ENCODE measurements at places on chromosomes 16 and 17.

GRCh38 chr17:647324-648197 lies 67.1 kb downstream of the VPS53 start:
- DNase-seq, result no peak

- DNase-seq, result no peak
Observed at GRCh38 chr16:56399486-56399885, 25.9 kb downstream of the AMFR start.

DNA sequence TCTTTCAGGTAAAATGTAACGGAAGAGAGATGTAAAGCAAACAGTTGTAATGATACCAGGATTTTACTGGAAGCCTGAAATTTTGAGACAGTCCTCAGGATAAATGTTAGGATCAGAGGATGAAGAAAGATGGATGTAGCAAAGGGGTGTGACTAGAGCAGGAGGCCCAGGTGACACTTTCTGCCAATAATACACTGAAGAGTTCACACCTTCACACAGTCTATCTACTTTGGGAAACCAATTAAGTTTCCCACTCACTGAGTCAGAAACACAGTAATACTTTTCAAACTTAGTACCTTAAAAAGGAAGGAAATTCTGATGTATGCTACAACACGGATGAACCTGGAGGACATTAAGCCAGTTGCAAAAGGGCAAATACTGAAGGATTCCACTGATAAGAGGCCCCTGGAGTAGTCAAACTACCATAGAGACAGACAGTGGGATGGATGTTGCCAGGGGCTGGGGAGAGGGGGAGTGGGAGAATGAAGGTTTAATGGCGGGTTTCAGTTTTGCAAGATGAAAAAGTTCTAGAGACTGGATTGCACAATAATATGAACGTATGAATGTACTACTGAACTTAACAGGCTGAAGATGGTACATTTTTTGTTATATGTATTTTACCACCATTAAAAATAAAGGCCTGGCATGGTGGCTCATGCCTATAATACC lies 62.3 kb downstream of the CYTH1 start:
- DNase-seq, result no peak

- DNase-seq, result no peak
Observed at GRCh38 chr17:34383216-34383615, 20.2 kb upstream of the CCL1 start.

GRCh38 chr17:33939959-33940358 lies 315.1 kb upstream of the CCL2 start:
- DNase-seq, result no peak

GRCh38 chr17:36597226-36597625 lies 4.2 kb upstream of the MRM1 start:
- no peak for DNase-seq

DNA sequence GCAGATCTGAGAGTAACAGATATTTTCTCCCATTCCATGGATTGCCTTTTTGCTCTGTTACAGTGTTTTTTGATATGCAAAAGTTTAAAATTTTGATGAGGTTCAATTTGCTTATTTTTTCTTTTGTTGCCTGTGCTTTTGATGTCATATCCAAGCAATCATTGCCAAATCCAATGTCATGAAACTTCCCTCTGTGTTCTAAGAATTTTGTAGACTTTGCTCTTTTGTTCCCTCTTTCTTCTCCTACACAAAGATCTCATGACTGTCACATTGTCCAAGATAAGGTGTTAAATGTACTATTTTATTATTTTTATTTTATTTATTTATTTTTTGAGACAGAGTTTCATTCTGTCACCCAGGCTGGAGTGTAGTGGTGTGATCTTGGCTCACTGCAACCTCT lies 18.9 kb upstream of the KCNH6 start:
- no peak for DNase-seq

DNA sequence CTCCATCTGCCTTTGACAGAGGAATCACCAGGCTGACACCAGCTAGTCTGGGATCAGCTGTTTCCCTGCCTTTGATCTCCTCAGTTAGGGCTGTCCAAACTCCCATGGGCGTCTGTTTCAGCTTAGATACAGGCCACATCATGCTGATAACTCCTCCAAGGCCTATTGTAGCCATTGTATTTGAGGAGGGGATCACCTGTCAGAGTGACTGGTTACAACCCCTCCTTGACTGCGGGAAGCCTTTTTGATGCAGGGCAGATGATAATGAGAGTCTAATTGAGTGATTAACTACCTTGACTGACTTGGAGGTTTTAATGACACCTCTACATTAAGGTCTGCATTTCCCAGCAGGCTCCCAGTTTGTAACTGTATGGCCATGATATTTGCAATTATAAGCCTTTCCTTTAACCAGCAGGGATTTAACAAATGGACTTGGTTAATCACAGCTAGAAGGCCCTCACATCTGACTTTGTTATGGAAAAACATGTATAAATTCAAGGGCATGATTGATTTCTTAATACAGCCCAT lies 863.5 kb downstream of the KCNJ2 start:
- no peak for DNase-seq

DNA sequence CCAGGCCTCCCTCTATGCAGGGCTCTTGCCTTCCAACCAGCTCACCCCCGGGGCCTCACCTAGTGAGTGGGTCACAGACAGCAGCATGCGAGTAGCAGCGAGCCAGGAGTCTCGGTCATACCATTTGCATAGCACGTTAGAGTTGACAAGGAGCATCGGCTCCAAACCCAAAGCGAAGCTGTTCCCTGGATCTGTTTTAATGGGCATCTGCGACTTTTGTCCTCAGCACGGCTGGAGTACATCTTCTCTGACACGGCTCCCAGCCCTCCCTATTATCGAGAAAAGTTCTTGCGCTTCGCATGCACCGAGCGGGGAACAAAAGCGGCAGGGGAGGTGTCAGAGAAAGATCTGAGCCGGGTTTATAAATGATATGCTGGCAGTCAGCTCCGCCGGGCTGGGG lies 253.3 kb downstream of the MAF start:
- DNase-seq, result no peak

DNA sequence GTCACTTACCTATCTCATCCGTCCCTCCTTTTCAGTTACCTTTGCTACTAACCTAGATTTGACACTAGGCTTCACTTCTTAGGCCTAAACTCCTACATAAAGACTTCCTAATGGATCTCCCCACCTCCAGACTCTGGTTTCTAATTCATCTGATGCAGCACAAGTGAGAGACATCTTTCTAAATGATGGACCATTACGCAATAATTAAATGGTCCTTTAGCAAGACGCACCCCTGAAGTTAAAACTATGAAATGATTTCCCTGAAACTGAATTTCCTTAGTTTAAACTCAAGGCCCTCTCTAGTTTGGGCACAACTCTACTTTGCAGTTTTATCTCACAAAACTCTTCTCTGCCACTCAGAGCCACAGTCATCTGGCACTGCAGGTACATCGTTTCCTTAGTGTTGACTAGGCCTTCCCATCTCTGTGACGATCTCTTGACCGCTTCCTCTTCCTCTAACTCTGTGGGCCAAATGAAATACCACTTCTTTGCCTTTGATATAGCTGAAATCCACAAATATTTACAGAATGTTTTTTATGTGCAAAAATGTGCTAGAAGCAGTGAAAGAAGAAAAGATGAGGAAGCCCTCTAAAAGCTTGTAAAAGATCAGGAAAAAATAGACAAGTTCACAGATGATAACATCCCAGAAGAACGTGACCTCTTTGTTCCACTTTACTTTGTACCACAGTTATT lies 3.3 kb downstream of the SYNRG start:
- DNase-seq, result peak; percentile 13

GRCh38 chr16:68022278-68022727 lies 729 bp downstream of the DDX28 start:
- no peak for DNase-seq

GRCh38 chr17:37842401-37842800 lies 81.8 kb upstream of the TBC1D3K start:
- DNase-seq, result no peak

DNA sequence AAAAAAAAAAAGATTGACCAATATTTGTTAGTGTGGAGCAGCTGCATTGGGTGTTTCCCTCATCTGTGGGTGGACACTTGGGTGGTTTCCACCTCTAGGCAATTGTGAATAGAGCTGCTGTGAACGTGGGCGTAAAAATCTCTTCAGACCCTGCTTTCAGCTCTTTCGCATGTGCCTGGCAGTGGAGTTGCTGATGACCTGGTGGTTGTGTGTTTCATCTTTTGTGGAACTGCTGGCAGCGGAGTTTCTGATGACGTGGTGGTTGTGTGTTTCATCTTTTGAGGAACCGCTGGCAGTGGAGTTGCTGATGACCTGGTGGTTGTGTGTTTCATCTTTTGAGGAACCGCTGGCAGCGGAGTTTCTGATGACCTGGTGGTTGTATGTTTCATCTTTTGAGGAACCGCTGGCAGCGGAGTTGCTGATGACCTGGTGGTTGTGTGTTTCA lies 21.4 kb downstream of the ZC3H18 start:
- no peak for DNase-seq

DNA sequence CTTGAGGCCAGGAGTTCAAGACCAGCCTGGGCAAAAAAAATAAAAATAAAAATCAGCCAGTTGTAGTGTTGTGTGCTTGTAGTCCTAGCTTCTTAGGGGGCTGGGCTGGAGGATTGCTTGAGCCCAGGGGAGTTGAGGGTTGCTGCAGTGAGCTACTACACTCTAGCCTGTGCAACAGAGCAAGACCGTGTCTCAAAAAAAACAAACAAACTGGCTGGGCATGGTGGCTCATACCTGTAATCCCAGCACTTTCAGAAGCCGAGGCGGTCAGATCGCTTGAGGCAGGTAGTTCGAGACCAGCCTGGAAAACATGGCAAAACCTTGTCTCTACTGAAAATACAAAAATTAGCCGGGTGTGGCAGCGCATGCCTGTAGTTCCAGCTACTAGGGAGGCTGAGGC lies 4.9 kb upstream of the UBALD2 start:
- DNase-seq, result no peak

GRCh38 chr17:40108970-40109824 lies 8.8 kb upstream of the NR1D1 start:
- no peak for DNase-seq

DNA sequence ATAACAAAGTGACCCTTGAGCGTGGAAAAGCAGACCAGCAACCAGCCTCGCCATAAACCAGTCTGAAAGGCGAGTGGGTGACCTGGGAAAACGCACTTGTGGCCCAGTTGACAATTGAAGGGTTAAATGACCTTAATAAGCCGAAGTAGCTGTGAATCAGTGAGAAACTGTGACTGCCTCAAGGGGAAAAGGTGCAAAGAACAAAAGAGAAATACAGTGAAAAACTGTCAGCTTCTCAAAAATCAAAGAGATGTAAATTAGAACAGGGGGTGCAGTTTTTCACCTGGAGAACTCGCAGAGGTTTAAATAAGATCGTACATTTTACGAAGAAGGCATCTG lies 124.1 kb downstream of the CMIP start:
- no peak for DNase-seq

GRCh38 chr17:9544221-9544620 lies 31.4 kb downstream of the STX8 start:
- no peak for DNase-seq

DNA sequence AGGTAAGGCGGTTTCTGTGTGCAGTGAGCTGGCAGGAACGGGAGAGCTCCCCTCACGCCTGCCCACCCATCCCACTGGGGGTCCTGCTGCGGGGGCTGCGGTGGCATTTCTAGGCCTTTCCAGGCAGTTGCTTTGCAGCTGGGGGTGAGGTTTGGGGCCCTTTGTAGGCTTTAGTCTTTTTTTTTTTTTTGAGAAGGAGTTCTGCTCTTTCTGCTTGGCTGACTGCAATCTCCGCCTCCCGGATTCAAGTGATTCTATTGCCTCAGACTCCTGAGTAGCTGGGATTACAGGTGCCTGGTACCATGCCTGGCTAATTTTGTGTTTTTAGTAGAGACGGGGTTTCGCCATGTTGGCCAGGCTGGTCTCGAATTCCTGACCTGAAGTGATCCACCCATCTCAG lies 11.1 kb downstream of the TSC2 start:
- no peak for DNase-seq

- peak; percentile 96 for DNase-seq
Observed at GRCh38 chr17:76872221-76872873, 4.1 kb downstream of the MGAT5B start.

GRCh38 chr17:42518755-42519545 lies 17.1 kb upstream of the NAGLU start:
- peak; percentile 34 for DNase-seq

GRCh38 chr17:53736516-53737240 lies 86.0 kb upstream of the KIF2B start:
- no peak for DNase-seq

DNA sequence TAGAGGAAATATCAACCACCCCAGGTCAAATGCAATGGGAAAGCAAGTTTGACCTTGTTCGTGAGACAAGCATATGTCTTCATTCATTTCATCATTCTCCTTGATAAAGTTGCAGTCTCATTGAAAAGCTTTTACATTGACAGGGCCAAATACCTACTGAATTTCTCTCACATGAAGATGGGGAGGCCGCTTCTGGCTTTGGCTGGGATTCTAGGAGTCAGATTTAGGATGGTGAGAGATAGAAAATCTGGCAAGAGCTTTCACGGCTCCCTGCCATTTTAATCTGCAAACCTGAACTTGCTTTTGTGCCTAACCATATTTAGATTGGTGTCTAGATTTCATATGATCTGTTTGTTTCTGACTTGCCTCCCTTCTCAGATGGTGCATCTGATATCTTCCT lies 88.0 kb downstream of the TMEM100 start:
- DNase-seq, result no peak

DNA sequence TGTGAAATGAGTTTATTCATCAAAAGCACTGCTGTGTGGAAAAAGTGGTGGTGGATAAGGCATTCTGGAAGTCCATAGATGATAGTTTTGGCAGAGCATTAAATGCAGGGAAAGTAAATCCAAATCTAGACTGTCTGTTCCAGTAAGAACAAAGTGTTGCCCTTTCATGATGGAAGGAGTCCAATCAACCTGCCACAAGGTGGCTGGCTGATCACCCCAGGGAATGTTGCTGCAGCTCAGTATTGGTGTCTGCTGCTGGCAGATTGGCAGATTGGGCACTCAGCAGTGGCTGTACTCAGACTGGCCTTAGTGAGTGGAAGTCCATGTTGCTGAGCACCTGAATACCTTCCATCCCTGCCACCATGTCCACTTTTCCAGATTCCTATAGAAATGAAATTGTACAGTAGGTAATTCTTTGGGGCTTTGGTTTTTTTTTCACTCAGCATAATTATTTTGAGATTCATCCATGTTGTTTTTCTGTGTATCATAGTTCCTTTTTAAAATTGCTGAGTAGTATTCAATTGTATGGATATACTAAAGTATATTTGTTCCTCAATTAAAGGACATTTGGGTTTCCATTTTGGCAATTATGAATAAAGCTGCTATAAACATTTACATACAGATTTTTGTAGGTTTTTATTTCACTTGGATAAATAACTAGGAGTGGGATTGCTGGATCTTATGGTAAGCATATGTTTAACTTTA lies 14.3 kb downstream of the DYNLL2 start:
- no peak for DNase-seq

- DNase-seq, result no peak
Observed at GRCh38 chr16:74583926-74584666, 22.8 kb downstream of the GLG1 start.

Measured in iris pigment epithelial cell (primary cell).